ENCODE measurements at places on chromosomes 5 and 9.

- no peak for DNase-seq
These were observed 45.6 kb downstream of the AOPEP start for GRCh38 chr9:94772144-94772543.

DNA sequence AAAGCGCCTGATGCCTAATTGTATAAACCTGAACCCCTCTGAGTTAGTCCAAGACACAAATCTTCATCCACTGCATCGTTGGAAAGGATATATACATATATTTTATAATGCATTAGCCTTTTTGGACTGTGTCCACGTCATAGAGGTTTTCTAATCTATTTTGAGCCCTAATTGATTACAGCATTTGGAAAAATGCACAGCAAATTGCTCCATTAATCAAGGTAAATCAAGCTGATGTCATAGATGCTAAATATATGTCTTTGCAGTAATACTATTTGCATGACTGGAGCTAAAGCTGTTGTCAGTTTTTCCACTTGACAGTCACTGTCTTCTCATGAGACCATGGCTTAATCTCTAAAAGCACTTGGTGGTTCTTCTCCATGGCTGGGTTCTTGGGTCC lies 483.5 kb upstream of the TNC start:
- DNase-seq: no peak

- DNase-seq: peak; percentile 51
These were observed 227.1 kb upstream of the DMRT1 start for GRCh38 chr9:614431-614830.

- no peak for DNase-seq
These were observed 98.5 kb downstream of the STRBP start for GRCh38 chr9:123169926-123170325.

DNA sequence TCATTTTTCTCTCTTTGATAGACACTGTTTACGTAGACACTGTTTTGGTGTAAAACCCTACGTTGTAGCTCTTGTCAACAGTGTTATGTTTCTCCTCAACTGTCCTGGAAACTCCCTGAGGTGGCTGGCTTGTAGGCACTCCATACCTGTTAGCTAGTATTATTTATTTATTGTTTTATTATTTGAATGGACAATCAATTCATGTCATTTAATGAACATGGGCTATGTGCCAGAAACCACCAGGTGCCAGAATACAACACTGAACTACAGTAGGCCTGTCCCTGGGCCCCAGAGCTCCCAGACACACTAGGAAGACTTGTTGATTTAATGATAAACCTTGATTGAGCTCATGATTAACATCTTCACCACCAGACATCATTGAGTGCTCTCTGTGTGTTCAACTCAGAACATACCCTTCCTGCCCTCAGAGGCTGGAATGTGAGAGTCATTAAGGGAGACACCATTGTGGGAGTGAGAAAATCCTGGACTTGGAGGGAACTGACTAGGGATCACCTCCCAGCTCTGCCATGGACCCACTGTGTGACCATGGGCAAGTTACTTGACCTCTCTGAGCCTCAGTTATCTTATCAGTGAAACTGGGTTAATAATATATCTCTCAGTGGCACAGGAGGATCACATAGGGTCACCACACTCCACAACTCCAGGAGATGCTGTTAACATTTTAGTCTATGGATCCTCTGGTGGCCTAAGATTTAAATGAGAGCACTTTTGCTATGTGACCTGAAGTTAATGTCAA lies 19.2 kb downstream of the IRF1 start:
- no peak for DNase-seq

- peak; percentile 81 for DNase-seq
These were observed at the start of gene GFPT2 for GRCh38 chr5:180353048-180353979. Gene GFPT2, minus strand, starts transcription at chr5:180353336. Its CDS starts 119 bp downstream, at chr5:180353217.

DNA sequence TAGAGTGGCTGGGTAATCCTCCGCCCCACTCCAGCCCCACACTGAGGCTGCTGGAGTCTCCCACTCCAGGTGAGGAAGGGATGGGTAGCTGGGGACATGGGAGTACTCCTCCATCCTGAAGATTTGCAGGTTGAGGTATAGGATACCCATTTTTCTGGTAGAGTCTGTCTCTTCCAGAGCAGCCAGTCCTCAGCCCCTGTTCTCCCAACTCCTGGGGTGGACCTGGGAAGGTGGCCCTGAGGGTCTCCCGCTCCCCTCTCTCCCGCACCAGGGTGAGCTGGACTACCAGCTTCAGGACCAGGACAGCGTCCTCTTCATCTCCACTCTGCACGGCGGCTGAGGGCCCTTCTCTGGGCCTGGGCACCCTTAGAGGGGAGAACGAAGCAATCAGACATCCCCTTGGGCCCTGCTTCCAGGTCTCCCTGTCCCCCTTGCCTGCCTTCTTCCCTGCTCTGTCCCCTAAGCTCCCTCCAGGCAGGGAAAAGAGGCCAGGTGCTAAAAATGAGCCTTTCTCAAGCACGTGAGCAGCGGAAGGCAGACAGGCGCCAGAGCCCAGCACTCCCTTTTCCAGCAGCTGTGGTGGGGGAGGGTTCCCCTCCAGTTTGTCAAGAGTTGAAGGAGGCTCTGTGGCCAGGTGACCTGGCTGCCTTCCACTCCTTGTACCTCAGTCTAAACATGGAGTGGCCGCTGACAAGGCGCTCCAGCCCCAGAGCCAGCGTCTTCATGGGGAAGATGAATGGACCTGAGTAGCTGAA lies 18.4 kb downstream of the URM1 start:
- peak; percentile 35 for DNase-seq

GRCh38 chr5:151077967-151078366 lies 2.9 kb downstream of the TNIP1 start:
- no peak for DNase-seq

GRCh38 chr9:117763314-117763713 lies 59.1 kb downstream of the TLR4 start:
- DNase-seq: no peak

DNA sequence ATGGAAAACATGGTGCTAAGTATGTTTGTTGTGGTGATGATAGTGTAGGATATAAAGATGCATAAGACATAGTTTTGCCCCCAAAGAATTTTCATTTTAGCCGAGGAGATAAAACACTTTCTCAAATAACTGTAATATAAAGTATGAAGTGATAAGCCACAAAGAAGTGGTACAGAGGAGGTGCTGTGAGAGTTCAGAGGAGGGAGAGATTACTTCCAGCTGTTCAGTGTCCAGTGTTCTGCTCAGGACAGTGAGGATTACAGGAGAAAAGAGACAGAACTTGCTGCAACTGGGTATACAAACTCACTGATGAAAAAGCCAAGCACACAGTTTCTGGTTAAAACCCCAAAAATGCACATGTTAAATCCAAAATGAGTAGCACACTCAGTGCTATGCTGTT lies 309.3 kb downstream of the KIAA0825 start:
- DNase-seq: no peak

GRCh38 chr9:70315389-70315788 lies 56.6 kb downstream of the SMC5 start:
- no peak for DNase-seq

DNA sequence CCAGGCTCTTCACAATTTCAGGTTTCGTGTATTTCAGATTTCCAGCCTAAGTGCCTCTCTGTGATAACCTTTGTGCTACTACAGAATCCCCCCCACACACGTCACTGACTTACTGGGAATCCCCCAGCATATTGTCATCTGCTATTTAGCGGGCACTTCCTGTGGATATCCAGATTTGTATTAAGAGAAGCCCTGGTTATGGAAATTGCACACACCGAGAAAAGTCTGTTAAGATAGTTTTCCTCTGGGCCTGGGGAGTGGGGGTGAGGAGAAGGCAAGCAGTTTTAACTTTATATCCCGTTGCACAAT lies 269.9 kb downstream of the MED10 start:
- DNase-seq: no peak

- no peak for DNase-seq
These were observed 97.5 kb downstream of the PIP5K1B start for GRCh38 chr9:68802525-68803015.

DNA sequence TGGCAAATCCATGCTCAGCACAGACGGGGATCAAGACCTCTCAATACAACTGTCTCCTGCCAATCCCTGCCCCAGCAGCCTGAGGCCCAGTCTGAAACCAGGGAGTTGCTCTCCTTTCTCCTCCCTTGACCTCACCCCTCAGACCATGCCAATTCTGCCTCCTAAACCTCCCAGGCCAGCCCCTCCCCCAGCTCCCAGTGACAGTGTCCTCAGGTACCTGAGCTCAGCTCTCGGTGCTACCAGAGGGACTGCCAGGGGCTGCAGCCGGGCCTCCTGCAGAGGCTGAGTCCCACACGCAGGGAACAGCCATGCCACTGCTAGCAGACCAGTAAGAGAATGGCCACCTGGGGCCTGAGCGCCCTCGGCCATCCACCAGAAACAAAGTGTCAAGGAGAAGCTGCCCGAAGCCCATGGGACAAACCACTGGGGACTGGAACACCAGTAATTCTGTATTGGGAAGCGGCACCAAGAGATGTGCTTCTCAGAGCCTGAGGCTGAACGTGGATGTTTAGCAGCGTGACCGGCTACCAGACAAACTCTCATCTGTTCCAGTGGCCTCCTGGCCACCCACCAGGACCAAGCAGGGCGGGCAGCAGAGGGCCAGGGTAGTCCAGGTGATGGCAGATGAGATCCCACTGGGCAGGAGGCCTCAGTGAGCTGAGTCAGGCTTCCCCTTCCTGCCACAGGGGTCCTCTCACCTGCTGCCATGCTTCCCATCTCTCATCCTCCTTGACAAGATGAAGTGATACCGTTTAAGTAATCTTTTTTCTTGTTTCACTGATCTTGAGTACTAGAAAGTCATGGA lies 557 bp upstream of the IL3 start:
- no peak for DNase-seq
